Stimulated activated CD8-positive, alpha-beta memory T cell treated with anti-CD3 and anti-CD28 coated beads, Interleukin-2, amount 100 ng/mL, for 1 hour (primary cell): ENCODE measurements at places on chromosomes 6 and 20.

DNA sequence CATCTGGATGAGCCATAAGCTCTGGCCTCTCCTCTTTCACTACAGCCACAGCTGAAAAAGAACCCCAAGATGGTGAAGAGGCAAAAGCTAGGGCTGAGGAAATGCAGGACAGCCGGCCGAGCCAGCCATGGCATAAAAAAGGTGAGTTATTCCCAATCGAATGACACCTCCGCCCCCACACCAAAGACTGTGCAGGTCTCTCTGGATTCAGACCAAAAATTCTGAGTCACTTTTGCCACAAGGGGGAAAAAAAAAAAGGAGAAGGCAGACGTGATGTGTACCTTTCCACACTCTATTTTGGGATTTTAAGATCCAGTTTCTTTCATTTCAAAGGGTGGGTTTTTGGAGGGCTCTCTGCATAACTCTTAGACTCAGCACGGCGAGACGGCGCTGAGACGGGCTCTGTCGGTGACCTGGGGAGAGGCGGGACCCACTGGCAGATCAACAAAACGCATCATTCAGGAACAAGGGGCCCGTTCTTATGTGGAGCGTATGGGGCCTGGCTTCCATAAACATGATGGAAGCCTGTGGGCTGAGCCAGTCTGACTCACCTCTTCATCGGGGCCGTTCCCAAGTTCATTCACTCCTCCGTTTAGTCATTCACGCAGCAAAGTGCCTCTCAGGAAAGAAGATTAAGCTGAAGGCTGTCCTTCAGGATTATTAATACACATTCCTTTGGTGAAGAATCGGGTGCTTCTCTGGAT lies 54.8 kb downstream of the NFATC2 start:
- no peak for DNase-seq

DNA sequence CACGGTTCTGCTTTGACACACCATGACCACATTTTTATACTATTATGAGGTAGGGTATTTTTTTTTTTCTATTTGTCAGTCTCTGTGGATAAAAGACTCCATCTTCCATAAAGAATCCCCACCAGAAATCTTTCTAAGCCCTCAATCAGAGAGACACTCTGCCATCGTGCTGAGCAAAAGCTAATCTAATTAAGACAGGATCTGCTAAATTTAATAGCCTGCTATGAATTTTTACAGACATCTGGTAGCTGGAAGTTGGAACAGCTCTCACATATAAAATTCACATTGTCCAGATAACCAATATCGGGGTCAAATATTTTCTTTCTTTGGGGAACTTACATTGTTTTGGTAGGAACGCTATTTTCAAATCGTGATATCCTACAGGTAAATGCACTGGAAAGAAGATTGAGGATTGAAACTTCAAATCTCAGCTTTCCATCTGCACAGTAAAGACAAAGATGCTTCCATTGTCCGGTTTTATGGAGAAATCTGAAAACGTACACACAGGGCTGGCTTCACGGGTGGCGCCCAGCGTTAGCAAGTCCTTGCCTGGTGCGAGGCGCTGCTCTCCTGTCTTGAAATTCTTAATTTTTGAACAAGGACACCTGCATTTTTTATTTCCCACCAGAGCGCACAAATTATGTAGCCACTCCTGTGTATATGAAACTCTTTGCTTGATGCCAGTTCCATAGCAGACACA lies 573.8 kb upstream of the NOX3 start:
- no peak for DNase-seq

- DNase-seq, result no peak
These were observed 161.0 kb downstream of the ASCC3 start for GRCh38 chr6:100719883-100720682.

DNA sequence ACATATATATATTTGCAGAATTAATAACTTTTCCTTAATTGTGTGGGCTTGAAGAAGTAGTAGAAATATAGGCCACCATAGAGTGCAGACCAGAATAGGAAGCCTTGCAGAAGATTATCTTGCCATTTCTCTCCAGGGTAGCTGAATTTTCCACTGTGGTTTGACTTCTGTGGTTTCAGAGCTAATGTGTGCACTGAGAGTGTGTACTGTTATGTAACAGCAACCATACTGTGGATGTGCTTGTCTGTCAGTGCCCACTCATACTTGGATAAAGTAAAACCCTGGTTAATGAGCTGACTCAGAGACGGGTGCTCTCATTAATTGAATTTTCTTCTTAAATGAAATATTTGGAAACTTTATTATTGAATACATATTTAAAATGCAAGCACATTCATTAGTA lies 57.2 kb downstream of the CEP43 start:
- no peak for DNase-seq

GRCh38 chr6:140956571-140957369 lies 1176.0 kb upstream of the GJE1 start:
- DNase-seq, result no peak

- no peak for DNase-seq
These were observed 143.6 kb upstream of the SPACA1 start for GRCh38 chr6:87904011-87904410.

DNA sequence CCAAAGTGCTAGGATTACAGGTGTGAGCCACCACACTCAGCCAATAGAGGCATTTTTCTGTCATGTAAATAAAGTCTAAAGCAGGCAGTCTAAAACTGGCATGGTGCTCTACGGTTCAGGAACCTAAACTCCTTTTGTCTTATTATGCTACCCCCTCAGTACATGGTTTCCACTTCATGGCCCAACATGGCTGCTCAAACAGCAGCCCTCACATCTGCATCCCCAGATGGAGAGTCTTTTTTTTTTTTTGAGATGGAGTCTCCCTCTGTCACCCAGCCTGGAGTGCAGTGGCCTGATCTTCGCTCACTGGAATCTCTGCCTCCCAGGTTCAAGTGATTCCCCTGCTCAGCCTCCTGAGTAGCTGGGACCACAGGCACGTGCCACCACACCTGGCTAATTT lies 38.3 kb downstream of the SLC52A3 start:
- no peak for DNase-seq

DNA sequence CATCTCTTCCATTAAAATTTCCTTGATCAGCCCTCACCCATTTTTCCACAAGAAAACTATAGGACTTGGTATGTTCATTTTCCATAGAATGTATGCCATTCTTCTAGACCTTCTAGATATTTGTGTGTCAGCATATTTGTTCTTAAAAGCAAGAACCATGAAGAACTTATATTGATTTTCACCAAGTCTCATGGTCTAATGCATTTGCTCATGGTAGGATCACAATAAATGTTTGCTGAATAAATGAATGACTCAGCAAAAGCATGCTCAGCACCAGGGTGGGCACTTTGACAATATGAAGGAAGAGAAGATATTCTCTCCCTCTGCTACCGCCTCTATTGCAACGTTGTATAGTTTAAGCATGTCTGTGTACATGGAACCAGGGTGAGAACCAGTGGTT lies 805.5 kb upstream of the SLC35B3 start:
- no peak for DNase-seq

DNA sequence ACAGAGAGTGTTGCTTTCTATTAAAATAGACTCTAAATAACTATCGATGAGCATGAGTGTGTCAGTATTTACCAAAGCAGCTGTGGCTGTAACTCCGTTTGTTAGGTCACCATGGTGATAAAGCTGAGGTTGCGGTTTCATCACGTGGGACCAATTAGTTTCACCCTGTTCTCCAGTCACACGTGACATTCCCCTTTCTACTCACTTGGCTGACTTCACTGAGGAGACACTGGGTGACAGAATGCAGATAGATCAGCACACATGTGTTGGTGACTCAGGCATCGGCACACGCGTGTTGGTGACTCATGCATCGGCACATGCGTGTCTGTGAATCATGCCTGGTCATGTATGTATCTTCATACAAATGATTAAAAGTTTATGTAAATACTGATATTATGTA lies 285.4 kb downstream of the THBS2 start:
- no peak for DNase-seq

- no peak for DNase-seq
These were observed 53.8 kb downstream of the PRND start for GRCh38 chr20:4775322-4776078.

- DNase-seq, result no peak
These were observed 12.7 kb downstream of the IL22RA2 start for GRCh38 chr6:137160763-137161162.

GRCh38 chr6:158377860-158378259 lies 65.6 kb downstream of the TULP4 start:
- no peak for DNase-seq

GRCh38 chr6:38501931-38502330 lies 137.8 kb downstream of the BTBD9 start:
- DNase-seq, result no peak

DNA sequence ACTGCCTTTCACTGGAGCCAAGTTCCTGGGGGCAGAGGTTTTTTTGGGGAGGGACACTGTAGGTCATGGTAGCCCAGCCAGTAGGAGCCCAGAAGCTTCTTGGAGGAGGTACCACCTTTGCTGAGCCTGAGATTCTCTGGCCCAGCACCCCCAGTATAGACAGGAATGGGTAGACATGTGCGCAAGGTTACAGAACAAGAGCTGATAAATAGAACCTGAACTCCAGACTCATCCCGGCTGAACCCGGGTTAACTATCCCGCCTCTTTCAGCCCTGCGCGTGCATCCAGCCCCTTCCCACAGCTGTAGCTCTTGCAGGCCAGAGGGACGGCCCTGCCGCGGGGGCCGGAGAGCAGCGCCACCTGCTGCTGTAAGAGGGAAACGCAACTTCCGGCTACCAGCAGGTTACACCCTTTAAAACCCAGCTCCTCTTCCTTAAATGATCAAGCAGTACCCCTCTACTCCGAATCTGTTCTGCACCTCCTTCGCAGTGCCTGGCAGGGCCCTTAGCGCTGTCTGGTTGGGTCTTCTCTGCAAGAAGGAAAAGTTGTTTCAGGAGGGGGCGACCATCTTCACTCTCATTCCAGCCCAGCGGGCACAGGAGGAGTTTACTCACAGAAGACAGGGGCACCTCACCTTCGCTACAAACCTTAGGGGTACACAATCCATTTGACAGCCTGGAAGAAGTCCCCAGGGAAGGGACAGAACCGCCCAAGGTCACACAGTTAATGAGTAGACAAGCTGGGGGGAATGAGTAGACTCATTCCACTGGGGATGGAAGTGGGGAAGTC lies 7.5 kb downstream of the SRXN1 start:
- peak; percentile 31 for DNase-seq

- no peak for DNase-seq
These were observed 272.7 kb upstream of the IRAK1BP1 start for GRCh38 chr6:78594668-78595066.

DNA sequence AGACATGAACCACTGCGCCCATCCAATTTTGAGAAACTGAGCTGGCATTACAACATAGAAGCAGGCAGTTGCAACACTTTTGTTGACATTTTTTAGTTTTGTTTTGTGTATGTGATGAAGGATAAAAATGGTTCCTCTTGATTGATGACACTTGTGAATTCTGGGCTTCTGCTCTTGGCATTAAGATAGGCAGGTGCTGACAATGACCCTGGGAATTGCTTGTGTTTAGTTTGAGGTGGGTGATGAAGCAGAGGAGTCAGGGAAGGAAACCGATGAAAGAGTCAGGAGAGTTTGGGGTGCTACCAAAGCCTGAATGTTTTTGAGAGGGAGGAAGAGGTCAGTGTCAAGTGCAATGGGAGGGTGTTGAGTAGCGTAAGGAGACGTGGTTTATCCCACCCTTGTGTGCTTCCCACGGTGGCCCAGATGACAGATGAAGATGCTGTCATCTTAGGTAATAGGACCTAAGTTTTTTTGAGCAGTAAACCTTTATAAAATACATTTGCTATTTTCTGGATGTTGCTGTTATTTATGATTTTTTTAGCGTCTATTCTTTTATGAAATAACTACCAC lies 19.4 kb downstream of the CDS2 start:
- no peak for DNase-seq

DNA sequence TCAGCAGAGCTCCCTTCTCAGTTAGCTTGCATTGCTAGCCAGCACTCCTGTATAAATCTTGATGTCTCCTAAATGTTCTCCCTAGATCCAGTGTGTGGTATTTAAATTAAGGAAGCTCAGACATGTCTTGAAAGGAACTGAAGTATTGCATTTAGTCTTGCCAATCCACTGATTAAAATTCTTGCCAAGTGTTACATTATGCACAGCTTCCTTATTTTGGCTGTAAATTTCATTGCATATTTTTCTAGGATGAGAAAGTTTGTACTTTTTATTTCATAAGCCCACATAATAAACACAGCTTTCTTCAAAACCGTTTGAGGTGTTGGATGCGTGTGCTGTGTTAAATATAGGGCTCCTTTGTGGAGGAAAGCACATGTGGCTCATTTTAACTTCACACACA lies 329.8 kb upstream of the FLRT3 start:
- no peak for DNase-seq

GRCh38 chr20:8082989-8083388 lies 49.1 kb upstream of the PLCB1 start:
- DNase-seq, result no peak

- DNase-seq, result no peak
These were observed 6.7 kb downstream of the TGIF2 start for GRCh38 chr20:36579996-36580545.

DNA sequence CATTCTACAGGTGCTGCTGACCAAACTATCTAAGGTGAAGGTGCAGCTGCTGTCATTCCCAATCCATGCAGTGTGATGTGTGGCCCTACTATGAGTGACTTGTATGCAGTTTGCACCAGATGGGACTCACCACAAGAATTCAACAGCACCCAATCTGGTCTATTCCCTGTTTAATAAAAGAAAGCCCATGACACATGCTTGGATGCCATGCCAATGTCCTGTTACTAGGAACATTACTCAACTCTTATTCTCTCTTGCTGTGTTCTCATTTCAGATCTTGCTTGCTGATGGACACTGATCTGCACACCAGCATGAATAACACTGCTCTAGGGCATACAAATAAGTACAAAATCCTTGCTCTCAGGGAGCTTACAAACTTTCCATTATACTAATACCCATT lies 221.6 kb upstream of the CDYL start:
- DNase-seq, result no peak

DNA sequence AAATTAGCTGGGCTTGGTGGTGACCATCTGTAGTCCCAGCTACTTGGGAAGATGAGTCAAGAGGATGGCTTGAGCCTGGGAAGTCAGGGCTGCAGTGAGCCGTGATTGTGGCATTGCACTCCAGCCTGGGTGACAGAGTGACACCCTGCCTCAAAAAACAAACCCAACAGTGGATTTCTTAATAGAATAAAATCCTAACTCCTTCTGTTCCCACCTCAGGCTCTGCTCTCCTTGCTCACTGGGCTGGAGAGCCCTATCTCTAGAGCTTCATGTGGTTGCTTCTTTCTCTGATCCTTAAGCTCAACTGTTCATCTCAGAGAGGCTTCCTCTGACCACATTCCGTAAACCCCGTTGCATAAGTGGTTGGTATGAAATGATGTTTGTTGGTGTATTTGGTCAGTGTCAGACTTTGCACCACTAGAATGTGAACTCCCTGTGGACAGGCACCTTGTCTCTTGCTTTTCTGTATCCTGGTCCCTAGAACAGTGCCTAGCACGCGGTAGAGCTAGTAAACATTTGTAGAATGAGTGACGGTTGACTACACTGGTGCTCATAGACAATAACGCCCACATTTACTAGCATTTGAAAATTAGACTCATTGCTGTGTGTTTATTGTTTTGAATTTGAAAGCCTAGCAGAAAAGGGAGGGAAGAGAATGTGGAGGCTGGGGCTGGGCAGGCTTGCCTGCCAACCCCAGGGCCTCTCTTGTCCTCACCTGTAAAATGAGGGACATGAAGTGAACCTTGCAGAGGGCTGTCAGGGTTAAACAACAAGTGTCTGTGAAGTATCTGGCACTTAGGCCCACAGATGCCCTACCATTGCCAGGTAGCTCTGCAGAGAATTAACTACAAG lies 4.2 kb downstream of the MAPRE1 start:
- no peak for DNase-seq

GRCh38 chr6:78157606-78158005 lies 504.8 kb downstream of the MEI4 start:
- no peak for DNase-seq

- DNase-seq, result no peak
These were observed 40.6 kb downstream of the LYRM2 start for GRCh38 chr6:89597988-89598387.

- peak; percentile 24 for DNase-seq
These were observed 12.8 kb downstream of the NFATC2 start for GRCh38 chr20:51529758-51530157.
